ENCODE measurements at places on chromosomes 6 and 20.

- DNase-seq = no peak
These were observed 46.2 kb downstream of the ADNP start for GRCh38 chr20:50885068-50885467.

GRCh38 chr20:32858701-32859372 lies at the start of gene EFCAB8:
TSS of gene EFCAB8 (plus strand) at chr20:32858923. CDS start at chr20:32863793, 4,870 bp downstream.
- DNase-seq = no peak

- DNase-seq = no peak
These were observed 455.7 kb downstream of the PLCB1 start for GRCh38 chr20:8587810-8588209.

- DNase-seq = no peak
These were observed 61.7 kb downstream of the PYGB start for GRCh38 chr20:25309395-25310267.

DNA sequence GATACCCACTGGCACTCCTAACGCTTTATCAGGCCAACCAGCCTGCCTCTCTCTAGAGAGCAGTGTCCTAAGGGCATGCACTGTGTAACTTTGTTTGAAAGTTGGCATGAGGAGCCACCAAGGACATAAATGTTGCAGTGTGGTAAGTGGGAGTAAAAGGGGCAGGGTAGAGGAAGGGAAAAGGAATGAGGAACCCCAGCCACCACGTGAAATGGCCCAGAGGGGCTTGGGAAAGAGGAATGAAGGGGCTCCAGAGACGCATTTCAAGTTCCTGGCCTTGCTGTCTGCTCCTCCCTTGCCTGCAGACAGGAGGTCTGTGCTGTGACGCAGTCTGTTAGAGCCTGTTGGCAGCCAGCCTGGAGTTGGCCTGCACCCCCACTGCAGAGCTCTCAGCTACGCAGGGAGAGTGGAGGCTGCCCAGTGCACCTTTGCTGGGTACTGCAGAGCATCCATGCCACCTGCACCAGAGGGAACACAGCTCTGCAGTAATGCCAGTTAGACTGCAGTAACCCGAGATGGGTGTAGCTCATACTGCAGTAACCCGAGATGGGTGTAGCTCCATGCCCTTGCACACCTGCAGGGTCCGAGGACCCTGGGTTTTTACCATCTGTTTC lies 86.8 kb upstream of the SNAP25 start:
- DNase-seq = no peak

GRCh38 chr20:49477200-49477599 lies 5.3 kb downstream of the KCNB1 start:
- DNase-seq = no peak

GRCh38 chr6:89339565-89339964 lies 13.0 kb downstream of the UBE2J1 start:
- DNase-seq = no peak

DNA sequence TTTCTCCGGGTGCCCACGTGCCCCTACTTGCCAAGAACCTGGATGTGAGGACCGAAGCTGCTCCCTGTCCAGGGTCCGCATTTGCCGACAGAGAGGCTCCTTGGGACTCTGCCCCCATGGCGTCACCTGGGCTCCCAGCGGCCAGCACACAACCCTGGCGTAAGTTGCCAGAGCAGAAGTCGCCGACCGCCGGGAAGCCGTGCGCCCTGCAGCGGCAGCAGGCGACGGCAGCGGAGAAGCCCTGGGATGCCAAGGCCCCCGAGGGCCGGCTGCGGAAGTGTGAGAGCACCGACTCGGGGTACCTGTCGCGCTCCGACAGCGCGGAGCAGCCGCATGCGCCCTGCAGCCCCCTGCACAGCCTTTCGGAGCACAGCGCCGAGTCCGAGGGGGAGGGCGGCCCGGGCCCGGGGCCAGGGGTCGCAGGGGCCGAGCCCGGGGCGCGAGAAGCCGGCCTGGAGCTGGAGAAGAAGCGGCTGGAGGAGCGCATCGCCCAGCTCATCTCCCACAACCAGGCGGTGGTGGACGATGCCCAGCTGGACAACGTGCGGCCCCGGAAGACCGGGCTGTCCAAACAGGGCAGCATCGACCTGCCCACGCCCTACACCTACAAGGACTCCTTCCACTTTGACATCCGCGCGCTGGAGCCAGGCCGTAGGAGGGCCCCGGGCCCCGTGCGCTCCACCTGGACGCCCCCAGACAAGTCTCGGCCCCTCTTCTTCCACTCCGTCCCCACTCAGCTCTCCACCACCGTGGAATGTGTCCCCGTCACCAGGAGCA lies 28.3 kb downstream of the ZNF831 start:
- no peak for DNase-seq

DNA sequence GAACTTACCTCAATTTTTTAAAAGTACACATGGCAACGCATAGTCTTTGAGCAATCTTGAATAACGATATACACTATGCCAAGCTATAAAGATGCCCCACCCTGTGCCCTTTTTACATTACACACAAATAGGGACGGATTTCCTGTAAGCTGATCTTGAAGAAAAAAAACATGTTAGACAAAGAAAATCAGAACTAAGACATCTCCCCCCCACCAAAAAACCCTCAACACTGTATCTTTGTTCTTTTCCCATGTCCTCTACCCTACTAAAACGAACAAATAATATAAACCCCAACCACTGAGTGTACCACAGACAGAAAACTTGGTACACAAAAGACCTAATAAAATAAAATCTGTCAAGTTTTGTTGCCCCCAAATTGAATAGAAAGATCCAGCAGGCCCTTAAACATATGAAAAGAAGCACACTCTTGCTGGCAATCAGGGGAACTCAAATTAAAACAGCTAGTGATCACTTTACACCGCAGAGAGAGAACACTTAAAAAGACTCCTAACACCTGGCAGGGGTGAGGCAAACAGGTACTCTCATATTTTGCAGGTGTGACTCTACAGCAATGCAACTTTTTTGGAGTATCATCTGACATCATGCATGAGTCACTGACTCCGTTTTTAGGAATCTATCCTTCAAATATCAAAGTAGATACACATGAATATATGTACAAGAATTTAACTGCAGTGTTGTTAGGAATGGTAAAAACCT lies 29.6 kb downstream of the BACH2 start:
- DNase-seq = no peak

DNA sequence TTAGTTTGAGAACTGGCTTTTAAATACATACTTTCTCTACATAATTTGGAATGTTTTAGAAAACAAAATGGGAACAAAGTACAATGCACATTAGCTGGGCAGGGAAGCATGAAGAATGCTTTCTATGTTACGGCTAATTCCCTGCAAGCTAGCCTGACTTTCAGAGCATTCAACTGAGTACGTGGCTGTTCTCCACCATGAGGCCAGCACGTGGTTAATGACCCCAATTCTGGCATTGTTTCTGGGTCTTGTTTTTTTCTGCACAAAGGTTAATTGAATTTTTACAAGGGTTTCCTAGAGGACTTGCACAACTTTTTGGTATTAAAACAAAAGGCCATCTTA lies 208.6 kb upstream of the AGPAT4 start:
- DNase-seq = no peak

DNA sequence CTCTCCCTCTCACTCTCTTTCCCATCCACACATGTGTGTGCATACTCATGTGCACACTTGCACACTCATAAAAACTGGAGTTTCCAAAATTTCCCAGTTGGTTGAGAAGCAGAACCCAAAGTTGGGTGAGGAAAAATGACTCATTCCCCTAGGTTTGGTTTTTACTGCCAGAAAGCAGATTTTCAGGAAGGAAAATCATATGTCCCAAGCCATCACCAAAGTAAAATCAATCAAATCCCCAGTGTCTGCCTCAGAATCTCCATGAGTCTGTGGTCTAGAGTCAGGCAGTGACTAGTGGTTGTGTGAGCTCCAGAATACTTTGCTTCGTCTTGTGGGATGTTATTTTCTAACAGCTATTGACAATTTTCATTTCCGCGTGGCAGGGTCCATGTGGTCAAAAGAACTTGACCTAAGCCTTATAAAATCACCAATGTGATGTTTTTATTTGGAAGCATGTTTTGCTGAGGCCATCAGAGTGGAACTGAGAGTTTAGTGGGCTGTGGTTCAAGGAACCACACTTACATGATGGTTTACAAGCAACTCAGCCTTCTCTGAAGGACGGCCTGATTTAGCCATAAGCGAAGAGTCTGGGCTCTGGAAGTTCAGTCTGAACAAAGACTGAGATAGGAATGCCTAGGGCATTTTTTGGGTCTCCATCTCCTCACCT lies 81.9 kb upstream of the CCN6 start:
- no peak for DNase-seq

GRCh38 chr20:21189761-21190523 lies 64.1 kb downstream of the KIZ start:
- DNase-seq = no peak

- DNase-seq = no peak
These were observed 18.7 kb upstream of the TTPAL start for GRCh38 chr20:44457016-44457415.

- no peak for DNase-seq
These were observed 42.2 kb upstream of the EDN3 start for GRCh38 chr20:59258221-59258621.

GRCh38 chr20:37516811-37517750 lies 4.0 kb upstream of the NNAT start:
- no peak for DNase-seq

DNA sequence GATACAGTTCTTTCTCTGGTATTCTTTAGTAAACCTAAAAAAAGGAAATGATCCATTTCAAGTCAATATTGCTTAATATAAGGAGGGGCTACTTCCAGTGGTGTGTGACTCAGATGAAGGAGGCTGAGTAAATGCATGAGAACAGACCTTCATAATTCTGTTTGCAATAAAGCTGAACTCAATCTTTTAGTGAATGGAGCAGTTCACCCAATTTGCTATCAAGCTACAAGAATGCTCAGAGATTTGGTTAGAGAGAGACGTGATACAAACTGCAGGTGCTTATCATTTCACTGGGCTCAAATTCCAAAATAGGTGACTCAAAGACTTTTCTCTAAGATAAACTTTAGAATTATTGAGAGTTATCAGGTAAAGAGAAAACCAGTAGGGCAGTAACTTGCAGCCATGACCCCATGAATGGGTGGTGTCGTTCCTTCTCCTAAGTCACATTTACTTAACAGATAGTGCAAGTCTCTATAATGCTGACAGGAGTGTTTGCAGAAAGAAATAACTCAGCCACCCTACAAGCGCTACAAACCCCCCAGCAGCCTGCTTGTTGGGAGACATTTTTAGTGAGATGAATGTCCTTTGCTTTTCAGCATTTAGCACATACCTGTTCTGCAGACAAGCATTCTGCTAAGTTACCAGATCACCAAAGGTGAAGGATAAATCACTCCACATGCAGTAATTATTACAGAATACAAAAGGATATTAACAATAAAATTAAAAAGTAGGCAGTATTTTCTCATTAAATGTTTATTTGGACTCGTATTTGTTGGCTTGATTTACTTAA lies 16.4 kb upstream of the BLOC1S5 start:
- no peak for DNase-seq

All from activated T-helper 1 cell treated with anti-CD3 and anti-CD28 coated beads, Interleukin-2, amount 50 U/mL, for 16 hours (primary cell).